ENCODE measurements at places on chromosomes 6 and 20.

DNA sequence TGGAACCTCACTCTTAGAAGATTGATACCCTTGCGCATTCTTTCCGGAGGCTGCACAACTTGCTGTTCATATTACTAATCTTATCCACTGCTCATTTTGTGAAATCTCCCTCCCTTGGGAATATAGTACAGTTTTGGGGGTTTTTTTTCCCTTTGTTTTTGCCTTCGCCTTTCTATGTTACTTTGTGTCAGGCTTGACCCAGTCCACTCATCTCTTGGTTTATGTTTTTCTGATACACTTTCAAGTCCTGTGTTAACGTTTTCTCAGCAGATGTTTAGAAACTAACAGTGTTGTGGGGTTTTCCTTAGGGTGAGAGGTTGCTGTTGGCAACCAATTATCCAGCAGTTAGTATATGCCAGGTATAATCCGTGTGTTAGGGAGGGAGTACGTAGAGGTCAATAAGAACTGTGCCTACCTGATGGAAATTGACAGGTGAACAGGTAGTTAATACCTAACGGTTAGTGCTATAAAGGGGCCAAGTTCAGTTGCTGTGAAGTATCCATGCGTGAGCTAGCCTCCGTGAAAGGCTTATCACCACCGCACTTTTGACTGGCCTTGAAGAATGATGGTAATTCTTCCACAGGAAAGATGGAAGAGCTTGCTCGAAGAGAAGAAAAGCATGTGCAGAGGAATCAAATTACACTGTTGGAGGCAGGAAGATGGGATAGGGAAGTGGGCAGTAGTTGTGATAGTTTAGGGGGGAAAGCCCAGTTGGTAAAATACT, 1.4 kb downstream of the NFYA start:
- no peak for DNase-seq

DNA sequence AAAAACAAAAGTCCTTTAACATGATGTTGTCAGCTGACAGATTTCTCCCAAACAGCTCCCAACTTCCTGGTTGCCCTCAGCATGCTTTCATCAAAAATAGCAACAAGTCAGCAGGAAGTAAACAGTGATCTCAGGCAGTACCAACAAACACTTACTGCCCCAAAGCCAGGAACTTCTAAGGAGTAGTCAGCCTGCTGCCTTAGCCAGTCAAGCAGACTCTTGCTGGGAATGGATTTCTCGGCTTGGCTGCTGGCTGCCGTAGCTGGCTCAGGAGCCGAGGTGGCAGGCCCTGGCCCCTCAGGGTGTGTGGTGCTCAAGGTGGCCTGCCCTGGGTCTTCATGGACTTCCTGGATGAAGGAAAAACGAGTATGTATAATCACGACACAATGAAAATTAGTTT, 46.6 kb upstream of the EMILIN3 start:
- DNase-seq: no peak

GRCh38 chr6:16844183-16844582, 82.9 kb upstream of the ATXN1 start:
- no peak for DNase-seq

DNA sequence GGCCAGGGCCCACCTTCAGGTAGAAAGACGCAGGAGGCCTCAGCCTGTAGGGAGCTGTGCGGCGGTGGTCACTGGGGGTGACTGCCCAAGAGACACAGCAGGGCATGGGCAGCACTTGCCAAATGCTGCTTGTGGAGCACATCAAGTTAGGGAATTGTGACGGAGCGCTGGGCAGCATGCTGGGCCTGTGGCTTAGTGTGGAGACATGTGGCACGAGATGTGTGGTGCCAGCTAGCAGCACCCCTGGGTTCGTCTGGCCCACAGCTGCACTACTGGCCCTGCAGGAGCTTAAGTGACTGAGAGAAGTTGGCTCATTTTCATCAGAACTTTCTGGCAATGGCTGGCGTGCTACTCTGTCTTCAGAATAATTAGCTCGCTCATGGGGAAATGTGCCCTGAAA, 213.1 kb upstream of the SYNDIG1 start:
- no peak for DNase-seq

GRCh38 chr20:38601216-38602184, at the start of gene ARHGAP40:
TSS of gene ARHGAP40 (plus strand) at chr20:38601809.
- no peak for DNase-seq

GRCh38 chr6:134936931-134937330, 13.0 kb downstream of the ALDH8A1 start:
- DNase-seq: no peak

DNA sequence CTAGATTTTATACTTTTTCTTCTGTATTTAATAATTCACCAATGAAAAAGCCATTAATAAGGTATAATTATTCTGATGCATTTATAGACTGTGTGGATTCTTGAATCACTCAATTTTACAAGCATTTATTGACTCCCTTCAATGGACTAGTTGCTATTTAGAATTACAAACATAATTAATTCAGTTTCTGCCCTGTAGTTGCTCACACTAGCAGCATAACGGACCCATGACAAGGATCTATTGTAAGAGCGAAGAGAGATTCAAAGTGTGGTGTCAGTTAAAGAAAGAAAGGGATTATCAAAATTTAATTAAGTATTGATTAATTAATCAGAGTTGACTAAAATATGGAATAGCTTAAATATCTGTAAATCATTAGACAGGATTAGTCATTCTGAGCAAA, 602.6 kb upstream of the PTCHD4 start:
- DNase-seq: no peak

- no peak for DNase-seq
These were observed 223.9 kb upstream of the THEMIS start for GRCh38 chr6:128124713-128125112.

GRCh38 chr20:62405108-62405980, 1.7 kb downstream of the CABLES2 start:
- DNase-seq: no peak

- DNase-seq: no peak
These were observed 26.2 kb downstream of the RIPOR2 start for GRCh38 chr6:24909241-24910216.

DNA sequence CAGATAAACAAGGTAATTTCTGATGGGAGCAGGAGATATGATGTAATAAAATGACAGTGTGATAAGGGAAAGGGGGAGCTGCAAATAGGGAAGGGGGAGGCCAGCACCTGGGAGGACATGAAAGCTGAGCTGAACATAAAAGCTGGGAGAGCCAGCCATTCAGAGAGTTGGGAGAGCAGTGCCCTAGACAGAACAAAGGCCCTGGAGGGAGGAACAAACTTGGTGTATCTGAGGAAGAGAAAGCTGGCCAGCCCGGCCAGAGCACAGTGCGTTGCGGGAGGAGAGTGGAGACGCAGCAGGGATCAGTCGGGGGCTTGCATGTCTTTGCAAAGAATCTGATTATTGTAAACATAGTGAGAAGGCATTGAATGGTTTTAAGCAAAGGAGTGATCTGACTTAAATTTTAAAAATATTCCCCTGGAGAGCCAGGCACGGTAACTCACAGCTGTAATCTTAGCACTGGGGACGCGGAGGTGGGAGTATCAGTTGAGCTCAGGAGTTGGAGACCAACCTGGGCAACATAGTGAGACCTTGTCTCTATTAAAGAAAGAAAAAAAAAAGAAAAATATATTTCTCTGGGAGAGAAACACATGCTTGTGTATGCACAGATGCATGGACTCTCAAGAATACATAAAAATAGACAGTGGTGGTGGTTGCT, 318.2 kb downstream of the ZFAND3 start:
- DNase-seq: no peak

DNA sequence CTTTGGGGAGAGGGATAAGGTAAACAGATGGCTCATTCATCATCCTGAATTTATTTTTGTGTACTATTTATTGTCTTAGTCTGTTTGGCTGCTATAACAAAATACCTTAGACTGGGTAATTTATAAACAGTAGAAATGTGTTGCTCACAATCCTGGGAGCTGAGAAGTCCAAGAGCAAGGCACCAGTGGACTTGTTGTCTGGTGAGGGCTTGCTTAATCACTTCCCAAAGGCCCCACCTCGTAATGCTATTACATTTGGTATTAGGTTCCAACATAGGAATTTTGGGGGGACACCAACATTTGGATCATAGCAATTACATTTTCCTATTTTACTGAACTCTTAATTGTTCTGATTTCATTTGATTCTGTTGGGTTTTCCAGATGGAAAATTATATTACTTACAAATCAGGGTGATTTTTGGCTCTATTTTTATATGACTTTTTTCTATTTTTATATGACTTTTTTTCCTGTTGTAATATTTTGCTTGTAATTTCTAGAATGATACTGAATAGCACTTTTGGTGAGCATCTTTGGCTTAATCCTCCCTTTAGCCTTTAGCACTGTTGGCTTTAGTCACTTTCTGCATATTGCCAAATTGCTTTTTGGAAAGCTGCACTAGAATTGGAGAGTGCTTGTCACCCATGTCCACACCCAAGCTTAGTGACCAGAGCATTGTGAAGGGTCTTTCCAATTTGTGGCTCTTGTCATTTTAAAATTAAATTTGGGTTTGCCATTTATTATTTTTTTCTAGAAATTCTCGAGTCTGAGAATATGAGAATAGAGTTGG, 43.7 kb upstream of the TULP4 start:
- DNase-seq: no peak

DNA sequence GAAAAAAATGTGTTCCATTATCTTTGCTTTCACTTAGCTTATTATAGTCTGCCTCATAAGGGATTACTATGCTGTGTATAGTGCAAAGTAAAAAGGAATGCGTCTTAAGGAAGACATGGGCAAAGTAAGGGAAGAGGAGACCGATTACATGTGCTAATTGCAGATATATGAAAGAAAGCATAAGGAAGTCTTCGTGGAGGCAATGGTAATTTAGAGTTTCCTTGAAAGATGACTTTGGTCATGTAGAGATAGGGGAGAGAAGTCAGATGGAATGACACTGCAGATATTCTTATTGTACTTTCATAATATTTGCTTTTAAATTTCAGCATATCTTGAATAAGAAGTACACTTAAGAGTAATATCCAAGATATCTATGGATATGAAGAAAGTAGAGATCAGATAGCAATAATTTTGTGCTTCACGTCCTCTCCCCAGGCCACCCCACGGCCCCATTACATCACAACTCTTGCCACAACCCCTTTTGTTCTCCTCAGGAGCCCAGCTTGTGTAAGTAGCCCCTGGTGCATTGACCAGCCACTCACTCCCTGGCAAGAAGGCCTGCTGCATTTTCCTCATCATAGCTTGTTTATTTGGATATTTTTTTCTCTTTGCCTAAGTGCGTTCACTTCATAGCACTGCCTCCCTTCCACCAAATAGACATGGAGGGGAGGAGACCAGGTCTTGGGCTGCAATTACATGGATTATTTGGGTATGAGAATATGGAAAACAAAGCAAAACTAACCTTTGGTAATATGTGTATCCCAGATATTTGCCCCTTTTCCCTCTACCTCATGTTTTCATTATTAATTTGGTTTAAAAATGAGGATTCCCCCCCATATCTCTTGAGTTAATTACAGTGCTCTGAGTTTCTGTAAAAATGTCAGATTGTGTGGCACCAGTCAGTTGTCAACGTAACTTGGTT, 30.7 kb upstream of the COL10A1 start:
- DNase-seq: no peak

DNA sequence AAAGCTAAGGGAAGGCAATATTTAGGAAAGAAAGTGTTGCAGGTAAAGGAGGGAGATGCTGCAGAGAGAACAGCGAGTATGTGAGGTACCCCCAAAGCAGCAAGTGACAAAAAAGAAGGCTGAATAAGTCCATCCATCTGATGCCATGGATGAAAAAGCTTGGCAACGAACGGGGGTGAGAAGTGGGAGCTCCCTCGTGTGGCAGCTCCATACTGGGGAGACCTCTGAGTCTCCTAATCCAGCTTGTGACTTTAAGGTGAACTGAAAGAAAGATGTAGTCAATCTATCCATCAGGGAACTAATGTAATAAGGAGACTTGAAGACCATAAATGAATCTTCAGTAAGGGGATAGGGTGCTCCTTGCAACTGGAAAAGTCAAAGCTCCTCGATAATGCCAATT, 156.6 kb downstream of the OTOR start:
- no peak for DNase-seq

GRCh38 chr6:159982731-159983506, 14.0 kb downstream of the IGF2R start:
- no peak for DNase-seq

GRCh38 chr6:90203672-90204071, 93.0 kb downstream of the BACH2 start:
- no peak for DNase-seq

DNA sequence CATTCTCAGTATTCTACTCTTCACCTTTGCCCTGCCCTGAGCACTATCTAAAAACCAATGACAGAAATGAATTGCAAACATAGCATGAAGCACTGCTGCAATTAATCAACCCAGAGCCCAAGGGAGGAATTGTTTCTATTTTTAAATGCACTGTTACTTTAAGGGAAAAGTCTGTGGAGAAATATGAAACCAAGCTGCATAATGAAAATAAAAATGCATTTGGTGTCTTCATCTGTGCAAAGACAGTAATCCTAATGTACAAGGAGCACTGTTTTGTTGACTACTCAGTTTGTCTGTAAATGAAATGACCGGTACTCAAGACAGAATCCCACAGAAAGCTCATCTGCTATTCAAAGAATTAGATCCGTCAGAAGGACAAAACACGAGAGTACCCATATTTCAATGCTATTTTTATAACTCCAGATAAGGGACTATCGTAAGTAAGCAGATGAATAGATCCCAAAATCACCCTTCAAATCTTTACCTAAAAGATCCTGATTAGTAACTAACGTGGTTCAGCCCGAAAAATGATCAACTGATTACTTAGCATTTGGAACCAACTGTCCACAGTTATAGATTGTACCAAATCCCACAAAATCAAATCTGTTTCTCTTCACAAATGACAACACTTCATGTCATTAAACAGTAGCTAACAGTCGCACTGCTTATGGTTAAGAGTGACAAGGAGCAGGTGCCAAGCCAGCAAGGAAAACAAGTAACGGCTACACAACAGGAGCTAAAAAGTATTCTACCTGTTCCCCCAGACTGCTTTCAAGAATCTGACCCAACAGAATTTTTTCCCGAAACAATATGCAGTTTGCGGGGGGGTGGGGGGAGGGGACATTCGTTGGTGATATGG, 2.4 kb downstream of the KIF13A start:
- no peak for DNase-seq

GRCh38 chr6:42704937-42705374, 17.4 kb downstream of the PRPH2 start:
- DNase-seq: no peak

- no peak for DNase-seq
These were observed 50.1 kb upstream of the E2F3 start for GRCh38 chr6:20351534-20351933.

DNA sequence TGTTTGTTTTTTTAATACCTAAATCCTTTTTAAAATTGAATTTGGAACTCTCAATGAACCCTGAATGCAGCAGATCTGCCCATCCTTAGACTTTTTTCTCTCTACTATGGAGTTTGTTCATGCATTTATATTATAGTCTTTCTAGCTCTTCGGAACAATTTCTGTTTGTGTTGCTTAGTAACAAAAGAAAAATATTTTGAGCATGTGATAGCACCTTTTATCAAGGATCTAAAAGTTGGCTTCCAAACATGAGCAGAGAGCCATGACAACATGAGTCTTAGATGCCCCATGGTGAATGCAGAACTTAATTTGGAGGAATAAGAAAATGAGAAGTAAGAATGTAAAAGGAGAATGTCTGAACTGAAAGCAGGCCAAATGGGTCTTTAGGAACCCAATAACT, 133.7 kb downstream of the EDN1 start:
- DNase-seq: no peak

Data from C1 segment of cervical spinal cord (tissue), 14 donors.